ENCODE measurements at places on chromosomes 1 and 21.

DNA sequence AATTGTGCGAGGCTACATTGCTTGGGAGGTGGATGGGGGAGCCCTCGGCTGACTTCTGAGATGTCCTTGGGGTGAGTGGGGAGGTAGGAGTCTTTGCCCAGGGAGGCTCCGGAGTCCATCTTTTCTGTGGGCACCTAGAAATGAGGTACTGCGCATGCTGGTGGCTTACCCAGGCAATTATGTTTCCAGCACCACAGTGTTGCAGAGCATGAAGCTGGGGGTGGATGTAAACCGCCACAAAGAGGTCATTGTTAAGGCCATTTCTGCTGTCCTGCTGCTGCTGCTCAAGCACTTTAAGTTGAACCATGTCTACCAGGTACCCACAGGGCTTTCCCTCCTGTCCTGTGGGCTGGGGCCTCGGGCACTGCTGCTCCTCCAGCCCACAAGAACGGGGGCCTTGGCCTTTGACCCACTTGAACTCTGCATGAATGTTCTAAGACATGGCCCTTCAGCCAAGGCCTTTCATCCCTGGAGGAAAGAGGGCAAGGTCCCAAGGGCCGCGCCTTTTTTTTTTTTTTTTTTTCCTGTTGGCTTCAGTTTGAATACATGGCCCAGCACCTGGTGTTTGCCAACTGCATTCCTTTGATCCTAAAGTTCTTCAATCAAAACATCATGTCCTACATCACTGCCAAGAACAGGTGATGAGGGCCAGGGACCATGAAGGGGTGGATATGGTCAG, 14.6 kb downstream of the STRIP1 start:
- DNase-seq = no peak

DNA sequence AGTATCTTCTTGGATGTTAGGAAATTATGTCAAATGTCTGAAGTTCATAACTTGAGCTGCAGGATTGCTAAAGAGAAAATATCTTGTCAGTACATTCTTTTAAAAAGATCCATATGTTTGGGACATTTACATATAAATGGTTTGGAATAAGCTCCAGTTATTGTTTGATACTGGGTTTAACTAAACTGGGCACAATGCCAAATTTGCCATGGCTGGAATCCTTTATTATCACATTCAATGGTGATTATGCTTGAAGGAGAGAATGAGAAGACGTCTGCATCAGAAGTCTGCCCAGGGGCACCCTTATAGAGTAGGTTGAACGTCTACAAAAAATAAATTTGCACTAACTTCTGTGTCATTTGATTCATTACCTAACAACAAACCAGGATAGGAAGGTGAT, 652.5 kb downstream of the AMY1C start:
- peak; percentile 10 for DNase-seq

GRCh38 chr1:33004613-33005012, 32.1 kb downstream of the AK2 start:
- DNase-seq = no peak

DNA sequence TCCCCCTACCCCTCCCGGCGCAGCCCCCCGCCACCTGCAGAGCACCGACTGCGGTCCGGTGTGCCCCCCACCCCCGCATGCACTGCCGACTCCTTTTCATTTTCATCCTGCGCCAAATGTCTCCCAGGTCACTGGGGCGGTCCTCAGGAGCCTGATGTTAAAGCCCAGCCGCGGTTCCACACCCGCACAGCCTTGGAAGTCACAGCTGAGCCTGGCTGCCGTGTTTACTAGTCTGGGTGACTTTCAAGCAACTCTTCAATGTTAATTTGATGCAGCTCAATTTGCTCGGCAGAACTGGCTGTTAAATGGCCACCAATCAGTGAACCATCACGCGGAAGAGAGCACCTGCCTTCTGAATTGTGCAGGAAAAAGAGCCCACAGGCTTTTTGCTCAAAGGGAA, 27.2 kb downstream of the THAP3 start:
- no peak for DNase-seq

DNA sequence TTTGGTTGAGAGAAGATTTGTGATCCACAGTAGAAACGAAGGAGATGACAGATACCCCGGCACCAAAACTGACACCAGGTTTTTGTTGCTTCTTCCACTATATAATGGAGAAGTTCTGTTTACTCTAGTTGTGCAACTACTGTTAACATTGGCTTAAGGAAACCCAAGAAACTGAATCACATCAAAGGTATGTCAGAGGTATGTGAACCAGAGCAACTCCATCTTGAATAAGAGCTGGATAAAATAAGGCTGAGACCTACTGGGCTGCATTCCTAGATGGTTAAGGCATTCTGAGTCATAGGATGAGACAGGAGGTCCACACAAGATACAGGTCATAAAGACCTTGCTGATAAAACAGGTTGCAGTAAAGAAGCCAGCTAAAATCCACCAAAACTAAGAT, 173.7 kb upstream of the CAMK1G start:
- DNase-seq = no peak

- no peak for DNase-seq
Observed at GRCh38 chr1:65025794-65026193, 59.4 kb upstream of the JAK1 start.

- no peak for DNase-seq
Observed at GRCh38 chr1:235019961-235020360, 108.7 kb downstream of the TOMM20 start.

DNA sequence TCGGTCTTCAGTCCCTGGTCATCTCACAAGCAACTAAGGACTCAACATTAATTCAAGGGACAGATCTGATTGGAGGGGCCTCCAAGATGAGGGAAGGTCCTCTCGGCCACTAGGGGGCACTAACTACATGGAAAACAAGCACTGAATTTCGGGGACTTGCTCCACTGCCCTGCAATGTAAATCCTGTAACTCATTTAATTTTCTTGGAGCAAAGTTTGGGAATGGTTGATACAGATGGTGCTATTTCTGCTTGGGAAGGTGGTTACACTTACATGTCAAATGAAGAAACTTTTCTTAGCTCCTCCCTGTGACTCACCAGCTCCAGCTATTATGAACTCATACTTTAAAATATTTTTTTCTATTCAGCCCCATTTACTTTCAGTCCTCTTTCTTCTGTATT, 97.4 kb upstream of the KCNJ15 start:
- DNase-seq = no peak

GRCh38 chr1:175839779-175840669, 96.6 kb upstream of the TNR start:
- DNase-seq = no peak

DNA sequence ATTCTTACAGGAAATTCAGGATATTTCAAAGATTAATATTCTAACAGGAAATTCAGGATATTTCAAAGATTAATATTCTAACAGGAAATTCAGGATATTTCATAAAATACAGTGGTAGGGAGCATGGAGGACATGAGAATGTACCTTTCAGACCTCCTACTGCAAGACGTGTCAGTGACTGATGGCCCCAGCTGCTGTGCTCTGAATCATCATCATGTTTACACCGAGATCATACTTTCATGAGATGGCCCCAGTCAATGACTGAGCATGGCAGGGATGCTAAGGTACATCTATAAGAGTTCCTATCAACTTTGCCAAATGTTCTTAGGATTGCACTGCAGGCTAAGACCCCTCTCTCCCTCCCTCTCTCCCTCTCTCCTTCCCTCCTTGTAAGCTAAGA, 69.0 kb downstream of the HFM1 start:
- DNase-seq = no peak

DNA sequence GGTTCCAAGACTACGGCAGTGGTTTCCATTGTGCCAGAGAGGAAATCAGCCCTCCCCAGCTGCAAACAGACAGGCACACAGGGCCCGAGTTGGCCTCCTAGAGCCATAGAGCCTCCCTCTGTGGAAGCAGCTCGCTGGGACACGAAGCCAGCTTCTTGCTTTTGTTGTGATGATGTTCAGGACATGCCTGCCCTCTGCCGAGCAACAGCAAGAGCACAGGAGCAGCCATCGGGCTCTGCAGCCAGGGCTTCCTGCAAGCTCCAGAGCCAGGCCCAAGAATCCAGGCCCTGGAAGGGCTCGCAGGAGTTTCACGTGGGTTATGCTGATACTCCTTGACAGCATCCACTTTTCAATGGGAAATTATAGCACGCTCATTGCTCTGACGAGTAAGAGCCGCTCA, 18.5 kb downstream of the NPHP4 start:
- DNase-seq = no peak

DNA sequence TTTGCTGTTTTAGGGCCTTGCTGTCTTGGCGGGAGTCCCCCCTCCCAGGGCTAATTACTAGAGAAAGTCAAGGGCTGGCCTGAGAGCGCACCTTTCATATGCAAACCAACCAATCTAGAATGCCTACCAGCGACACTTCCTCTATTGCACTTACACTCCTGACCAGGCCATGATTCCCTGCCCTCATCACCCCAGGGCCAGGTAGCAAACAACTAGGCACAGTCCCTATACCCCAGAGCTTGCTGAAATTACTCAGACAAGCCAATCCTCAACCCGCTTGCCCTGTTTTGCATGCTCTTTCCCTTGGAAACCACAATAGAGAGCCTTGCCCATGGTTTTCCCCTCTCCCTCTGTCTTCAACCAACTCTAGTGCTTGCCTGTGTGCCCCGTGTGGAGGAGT, 70.3 kb downstream of the URB2 start:
- no peak for DNase-seq

DNA sequence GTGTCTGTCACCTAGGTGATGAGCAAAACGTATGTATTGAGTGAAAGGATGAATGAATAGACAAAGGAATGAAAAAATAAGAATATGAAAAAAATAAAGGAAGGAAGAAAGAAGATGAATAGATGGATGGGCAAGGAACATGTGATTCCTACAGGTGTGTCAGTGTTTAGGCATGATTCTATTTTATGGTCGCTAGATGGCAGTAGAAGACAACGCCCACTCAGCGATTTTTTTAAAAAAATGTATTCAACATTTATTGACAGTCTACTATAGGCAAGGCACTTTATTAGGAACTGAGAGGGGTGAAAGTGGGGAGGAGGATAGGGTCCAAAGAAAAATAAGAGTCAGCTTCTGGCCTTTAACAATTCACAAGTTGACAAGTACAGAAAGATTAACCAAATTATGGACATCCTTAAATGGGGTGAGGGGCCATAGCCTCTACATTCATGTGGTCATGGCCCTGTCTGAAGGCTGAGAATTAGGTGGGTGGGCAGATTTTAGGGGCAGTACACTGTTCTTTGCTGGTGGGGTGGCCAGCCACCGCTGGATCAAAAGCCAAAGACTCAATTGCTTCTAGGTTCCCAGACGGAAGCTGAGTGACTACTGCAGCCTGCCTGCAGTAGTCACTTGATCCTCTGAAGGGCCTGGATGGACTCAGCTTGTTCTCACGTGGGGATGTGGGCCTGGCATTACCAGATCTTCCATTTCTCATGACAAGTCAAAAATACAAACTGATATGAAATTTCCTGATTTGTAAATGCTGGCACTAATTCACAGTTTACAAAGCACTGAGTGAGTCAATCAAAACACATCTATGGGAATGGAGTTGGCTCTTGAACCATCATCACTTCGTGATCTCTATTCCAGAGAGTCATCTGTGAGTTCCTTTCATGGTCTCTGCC, 83.9 kb downstream of the FASLG start:
- DNase-seq = no peak

GRCh38 chr1:53851571-53852285, 13.6 kb upstream of the NDC1 start:
- no peak for DNase-seq

DNA sequence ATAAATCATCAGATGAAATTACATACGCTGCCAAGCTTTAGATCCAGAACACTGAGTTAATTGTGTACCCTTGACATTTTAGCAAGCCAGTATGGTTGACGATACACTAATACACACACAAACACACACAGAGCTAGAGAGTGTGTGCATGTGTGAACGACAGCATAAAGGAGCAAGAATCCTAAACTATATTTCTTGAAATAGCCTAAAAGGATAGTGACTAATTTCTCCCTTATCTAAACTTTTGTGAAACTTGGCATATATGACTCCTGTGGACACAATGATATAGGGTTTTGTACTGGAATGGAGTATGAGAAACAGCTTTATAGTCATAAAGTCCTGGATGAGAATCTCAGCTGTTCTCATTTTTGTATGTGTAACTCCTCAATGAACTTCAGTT, 65.1 kb upstream of the DMRTA2 start:
- DNase-seq = no peak

DNA sequence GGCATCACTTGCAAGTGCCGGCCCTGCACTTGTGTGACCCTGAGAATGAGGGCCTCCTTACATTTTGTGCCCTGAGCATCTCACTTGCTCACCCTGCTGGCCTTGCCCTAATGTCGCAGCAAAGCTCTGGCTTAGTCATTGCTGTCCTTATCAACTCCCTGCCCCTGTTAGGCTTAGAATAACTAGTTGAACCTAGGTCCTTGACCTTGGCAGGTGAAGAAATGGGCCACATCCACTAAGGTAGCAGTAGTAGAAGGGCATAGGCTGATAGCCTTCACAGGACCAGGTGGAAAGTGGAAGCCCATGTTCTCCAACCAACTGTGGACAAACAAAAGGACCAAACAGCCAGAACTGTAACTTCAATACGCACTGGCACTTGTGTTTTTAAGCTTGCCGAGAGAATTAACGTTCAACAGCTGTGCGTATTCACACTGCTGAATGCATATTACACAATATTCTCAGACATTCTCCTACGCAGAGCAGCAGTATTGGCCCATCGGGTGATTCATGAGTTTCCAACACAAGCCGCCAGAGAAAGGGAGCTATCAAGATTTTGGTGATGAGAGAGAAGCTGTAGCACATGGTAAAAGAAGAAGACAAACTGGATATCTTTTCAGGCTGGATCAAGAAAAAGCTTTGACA, 27.7 kb upstream of the PTGFRN start:
- peak; percentile 44 for DNase-seq

GRCh38 chr1:79874289-79874688, 867.8 kb upstream of the ADGRL4 start:
- no peak for DNase-seq

DNA sequence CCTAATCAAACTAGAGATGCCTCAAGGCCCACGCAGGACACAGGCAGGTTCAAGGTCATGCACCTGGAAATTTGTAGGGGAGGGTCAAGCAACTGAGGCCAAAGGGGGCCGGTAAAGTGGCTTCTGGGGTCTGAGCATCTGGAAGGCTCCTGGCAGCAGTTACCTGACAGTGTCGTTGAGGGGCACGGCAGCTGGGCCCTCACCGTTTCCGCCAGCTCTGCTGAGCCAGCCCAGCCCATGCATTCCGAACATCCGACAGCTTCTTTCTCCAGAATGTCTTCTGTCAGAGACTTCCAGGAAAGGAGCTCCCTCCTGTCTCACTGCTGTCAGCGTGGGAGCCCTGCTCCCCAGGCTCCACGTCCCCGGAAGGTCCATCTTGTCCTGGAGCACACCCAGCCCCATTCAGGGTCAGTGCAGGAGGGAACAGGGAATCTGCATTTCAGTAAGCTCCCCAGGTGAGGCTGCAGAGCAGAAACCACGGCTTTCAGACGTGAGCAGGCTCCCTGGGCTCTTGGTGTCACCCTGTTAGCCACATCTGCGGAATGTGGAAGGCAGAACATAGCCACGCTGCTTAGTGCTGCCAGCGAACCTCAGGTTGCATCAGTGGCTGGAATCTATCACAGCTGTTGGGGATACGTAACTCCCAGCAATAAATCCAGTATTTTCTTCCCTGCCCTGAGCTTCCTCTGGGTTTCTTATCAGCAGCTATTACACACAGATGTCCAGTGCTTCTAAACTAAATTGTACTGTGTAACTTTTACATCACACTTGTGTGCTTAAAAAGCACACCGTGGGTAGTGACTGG, 36.3 kb upstream of the FAM3B start:
- DNase-seq = no peak

Data from HAP-1 (cell line).